ENCODE measurements at places on chromosomes 4 and X. TPM values are rescaled to one million over a fixed set of nuclear protein-coding genes. Genes with fewer than 3 reads are reported as not detected.

DNA sequence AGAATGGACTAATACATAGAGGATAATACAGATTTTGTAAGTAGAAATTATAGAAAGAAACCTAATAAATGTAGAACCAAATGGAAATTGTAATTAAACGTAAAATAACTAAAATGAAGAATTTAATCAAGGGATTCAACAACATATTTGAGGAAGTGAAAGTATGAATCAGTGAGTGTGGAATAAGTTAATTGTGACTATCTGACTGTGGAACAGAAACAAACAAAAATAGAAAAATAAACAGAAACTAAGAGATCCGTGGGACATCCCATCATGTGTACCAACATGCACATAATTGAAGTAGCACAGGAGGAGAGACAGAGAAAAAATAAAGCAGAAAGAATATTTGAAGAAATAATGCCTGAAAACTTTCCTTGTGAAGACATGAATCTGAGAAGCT, 208.6 kb upstream of the TACR3 start:
- DNase-seq: no peak

Gene NIPAL1
- 2.0 TPM for total RNA-seq

DNA sequence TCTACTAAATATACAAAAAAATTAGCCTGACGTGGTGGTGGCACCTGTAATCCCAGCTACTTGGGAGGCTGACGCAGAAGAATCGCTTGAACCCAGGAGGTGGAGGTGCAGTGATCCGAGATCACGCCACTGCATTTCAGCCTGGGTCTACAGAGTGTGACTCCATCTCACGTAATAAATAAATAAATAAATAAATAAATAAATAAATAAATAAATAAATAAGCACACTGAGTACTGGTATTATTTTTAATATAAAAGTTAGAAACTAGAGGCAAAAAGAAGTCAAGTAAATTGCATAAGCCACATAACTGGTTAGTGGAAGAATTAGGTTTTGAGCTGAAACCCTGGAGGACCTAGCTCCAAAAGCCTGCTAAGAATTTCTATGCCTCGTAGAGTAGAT, 1262.7 kb upstream of the PABPC4L start:
- no peak for DNase-seq

- no peak for DNase-seq
These were observed 47.3 kb upstream of the NSG1 start for GRCh38 chr4:4339504-4340085.

- peak; percentile 41 for DNase-seq
These were observed at the start of gene GLRA2 for GRCh38 chrX:14529290-14529989. Gene GLRA2 (plus strand): TSS chrX:14529536. CDS start chrX:14530058, 522 bp downstream.

- DNase-seq: no peak
These were observed 149.3 kb upstream of the FABP2 start for GRCh38 chr4:119471259-119471658.

- DNase-seq: no peak
These were observed 267.0 kb upstream of the KLF3 start for GRCh38 chr4:38396845-38397547.
